ENCODE measurements at places on chromosomes 5 and 9. TPM values are rescaled to one million over a fixed set of nuclear protein-coding genes. Genes with fewer than 3 reads are reported as not detected.

- peaks cover 9% of the 10 kb centered on the region for H3K27me3 ChIP-seq
- H3K27ac ChIP-seq: no peak overlapping the region
These were observed 51.9 kb upstream of the RAI14 start for GRCh38 chr5:34604119-34604675.

PTGDS gene
- total RNA-seq: 1.7 TPM

EPB41L4A gene
- total RNA-seq: 12.7 TPM

DNA sequence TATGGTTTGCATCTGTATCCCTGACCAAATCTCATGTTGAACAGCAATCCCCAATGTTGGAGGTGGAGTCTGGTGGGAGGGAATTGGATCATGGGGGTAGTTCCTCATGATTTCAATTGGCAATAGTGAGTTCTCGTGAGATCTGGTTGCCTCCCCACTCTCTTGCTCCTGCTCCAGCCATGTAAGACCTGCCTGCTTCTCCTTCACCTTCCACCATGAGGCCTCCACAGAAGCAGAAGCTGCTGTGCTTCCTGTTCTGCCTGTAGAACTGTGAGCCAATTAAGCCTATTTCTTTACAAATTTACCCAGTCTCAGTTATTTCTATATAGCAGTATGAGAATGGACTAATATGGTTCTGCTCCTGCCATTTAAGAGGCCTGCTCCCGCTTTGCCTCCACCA, 32.9 kb downstream of the SCAI start:
- no peak overlapping the region for H3K27ac ChIP-seq
- H3K27me3 ChIP-seq: no peaks in the 10 kb centered on the region
- no peak for DNase-seq
- no peak overlapping the region for H3K4me3 ChIP-seq
- H3K4me1 ChIP-seq: no peaks in the 10 kb centered on the region

FBN2 gene
- total RNA-seq: not detected

PSMB7 gene
- total RNA-seq: 147 TPM

GRCh38 chr5:149168276-149168906, 27.1 kb downstream of the ABLIM3 start:
- H3K4me3 ChIP-seq: no peak overlapping the region
- peaks cover 24% of the 10 kb centered on the region for H3K27me3 ChIP-seq
- H3K27ac ChIP-seq: no peak overlapping the region
- H3K4me1 ChIP-seq: no peaks in the 10 kb centered on the region

DNA sequence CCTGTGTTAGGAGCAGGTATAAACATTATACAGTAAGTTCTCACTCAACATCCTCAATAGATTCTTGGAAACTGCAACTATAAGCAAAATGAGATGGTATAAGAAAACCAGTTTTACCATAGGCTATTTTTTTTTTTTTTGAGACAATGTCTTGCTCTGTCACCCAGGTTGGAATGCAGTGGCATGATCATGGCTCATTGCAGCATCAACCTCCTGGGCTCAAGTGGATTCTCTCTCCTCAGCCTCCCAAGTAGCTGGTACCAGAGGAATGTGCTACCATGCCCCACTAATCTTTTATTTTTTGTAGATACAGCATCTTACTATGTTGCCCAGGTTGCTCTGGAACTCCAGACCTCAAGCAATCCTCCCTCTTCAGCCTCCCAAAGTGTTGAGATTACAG, 50.1 kb upstream of the ADRB2 start:
- H3K4me1 ChIP-seq: no peaks in the 10 kb centered on the region
- H3K4me3 ChIP-seq: no peak overlapping the region
- peaks cover 24% of the 10 kb centered on the region for H3K27me3 ChIP-seq
- H3K36me3 ChIP-seq: no peaks in the 10 kb centered on the region

SLC6A19 gene
- total RNA-seq: not detected

DNA sequence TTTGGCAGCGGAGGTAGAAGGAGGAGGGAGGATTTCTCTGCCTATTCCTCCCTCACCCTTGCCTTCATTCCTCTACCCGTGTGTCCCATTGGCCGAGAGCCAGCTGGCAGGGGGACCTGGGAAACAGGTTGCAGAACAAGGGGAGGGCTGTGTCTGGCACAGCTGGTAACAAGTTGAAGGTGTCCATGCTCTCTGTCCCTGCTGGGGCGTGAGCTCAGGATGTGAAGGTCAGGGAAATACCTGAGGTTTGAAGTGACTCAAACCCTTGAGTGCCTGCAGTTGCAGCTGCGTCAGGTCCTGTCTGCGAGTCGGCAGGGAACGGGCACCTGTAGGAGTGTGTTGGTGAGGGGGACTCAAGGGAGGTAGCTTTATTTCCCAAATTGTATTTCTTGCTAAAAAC, 16.2 kb downstream of the MIGA2 start:
- no peak overlapping the region for H3K27ac ChIP-seq
- DNase-seq: no peak
- no peaks in the 10 kb centered on the region for H3K27me3 ChIP-seq
- H3K4me3 ChIP-seq: no peak overlapping the region

IL13 gene
- 19.6 TPM for total RNA-seq

- H3K4me1 ChIP-seq: peaks cover 5% of the 10 kb centered on the region
- DNase-seq: no peak
- H3K27me3 ChIP-seq: peaks cover 7% of the 10 kb centered on the region
- no peak overlapping the region for H3K4me3 ChIP-seq
- H3K27ac ChIP-seq: no peak overlapping the region
These were observed 69.3 kb downstream of the CCDC192 start for GRCh38 chr5:127772531-127772930.

DNA sequence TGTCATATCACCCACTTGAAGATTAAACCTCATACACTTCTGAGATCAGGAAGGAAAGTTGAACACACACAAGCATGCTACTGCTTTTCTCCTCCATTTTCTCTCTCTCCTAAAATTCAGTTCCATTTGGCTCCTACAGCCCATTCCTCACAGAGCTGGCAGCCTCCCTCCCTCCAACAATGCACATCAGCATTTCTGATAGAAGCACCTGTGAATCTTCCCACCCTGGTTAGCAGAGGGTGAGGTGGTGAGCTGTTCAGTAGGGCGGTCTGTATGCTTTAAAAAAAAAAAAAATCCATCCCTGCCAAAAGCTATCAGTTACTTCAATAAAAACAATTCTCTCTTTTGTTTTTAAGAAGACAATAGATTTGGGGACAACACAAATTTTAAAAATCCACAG, 463.2 kb upstream of the KIF2A start:
- H3K4me3 ChIP-seq: no peak overlapping the region
- DNase-seq: no peak
- H3K27me3 ChIP-seq: no peaks in the 10 kb centered on the region
- H3K27ac ChIP-seq: no peak overlapping the region
- H3K4me1 ChIP-seq: no peaks in the 10 kb centered on the region

GADD45G gene
- total RNA-seq: 68.6 TPM

GRCh38 chr9:103427696-103428095, 432.6 kb downstream of the CYLC2 start:
- no peaks in the 10 kb centered on the region for H3K36me3 ChIP-seq
- no peak for DNase-seq
- no peak overlapping the region for H3K27ac ChIP-seq
- no peaks in the 10 kb centered on the region for H3K27me3 ChIP-seq

CEP120 gene
- total RNA-seq: 41.0 TPM

DNA sequence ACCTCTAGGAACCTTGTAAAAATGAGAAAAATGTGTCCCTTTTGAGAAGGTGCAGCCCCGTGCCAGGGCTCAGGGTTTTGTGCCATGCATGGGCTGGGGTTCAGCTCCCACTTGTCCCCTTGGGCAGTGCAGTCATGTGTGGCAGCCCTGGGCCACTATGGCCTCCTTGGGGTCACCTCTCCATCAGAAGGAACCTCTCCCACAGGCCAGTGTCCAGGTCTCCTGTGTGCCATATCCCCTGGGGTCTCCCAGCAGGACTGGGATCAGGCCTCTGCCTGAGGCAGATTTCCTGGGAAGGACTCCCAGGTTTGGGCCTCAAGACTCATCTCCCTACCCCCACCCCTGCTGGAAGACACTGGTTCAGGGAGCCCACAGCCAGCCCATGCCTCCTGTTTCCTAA, 189.1 kb downstream of the PAX5 start:
- no peak for DNase-seq
- H3K4me1 ChIP-seq: no peaks in the 10 kb centered on the region
- peaks cover 5% of the 10 kb centered on the region for H3K27me3 ChIP-seq
- no peak overlapping the region for H3K27ac ChIP-seq
- H3K36me3 ChIP-seq: no peaks in the 10 kb centered on the region
- no peak overlapping the region for H3K4me3 ChIP-seq

GRCh38 chr5:94777056-94777880, 158.8 kb downstream of the SLF1 start:
- peaks cover 6% of the 10 kb centered on the region for H3K36me3 ChIP-seq
- DNase-seq: no peak
- peak overlapping the region; percentile 5 for H3K27ac ChIP-seq
- no peak overlapping the region for H3K4me3 ChIP-seq

PLPP7 gene
- total RNA-seq: 0.74 TPM

TMEM174 gene
- not detected for total RNA-seq

- no peaks in the 10 kb centered on the region for H3K4me1 ChIP-seq
- H3K27me3 ChIP-seq: no peaks in the 10 kb centered on the region
- DNase-seq: no peak
- no peak overlapping the region for H3K4me3 ChIP-seq
- H3K36me3 ChIP-seq: peaks cover 10% of the 10 kb centered on the region
- H3K27ac ChIP-seq: no peak overlapping the region
These were observed 58.6 kb downstream of the ITGA1 start for GRCh38 chr5:52846182-52846842.

GRCh38 chr9:134127065-134127580, 8.8 kb upstream of the WDR5 start:
- H3K27ac ChIP-seq: no peak overlapping the region
- H3K4me3 ChIP-seq: no peak overlapping the region
- no peaks in the 10 kb centered on the region for H3K36me3 ChIP-seq
- no peak for DNase-seq

NEUROG1 gene
- total RNA-seq: not detected

Data from natural killer cell treated with Interleukin-12 subunit alpha and Interleukin-12 subunit beta and Interleukin-15 and Interleukin-18, amount 100 ng/mL, for 72 hours (primary cell).